ENCODE measurements at places on chromosomes 6 and 20.

DNA sequence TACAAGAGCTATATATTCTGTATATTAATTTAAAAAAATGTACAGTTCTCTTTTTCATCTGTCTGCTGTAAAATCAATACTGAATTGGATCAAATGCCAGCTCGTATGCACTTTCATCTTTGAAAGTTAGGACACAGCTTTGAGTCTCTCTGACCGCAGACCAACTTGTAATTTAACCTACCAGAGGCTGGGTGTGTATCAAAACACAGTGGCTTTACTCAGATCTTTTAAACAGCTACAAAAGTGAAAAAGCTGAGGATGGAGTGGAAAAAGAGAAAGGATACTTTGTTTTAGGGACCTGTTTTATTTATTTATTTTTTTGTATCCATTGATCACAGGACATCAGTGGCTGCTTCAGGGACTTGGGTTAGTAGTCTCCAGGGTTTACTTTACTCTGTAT, 44.1 kb downstream of the KIAA0408 start:
- DNase-seq, result no peak
- H3K27me3 ChIP-seq, result no peaks in the 10 kb centered on the region
- no peak overlapping the region for H3K27ac ChIP-seq

GRCh38 chr20:10501402-10501801, 66.3 kb downstream of the SLX4IP start:
- no peak overlapping the region for H3K4me3 ChIP-seq
- no peaks in the 10 kb centered on the region for H3K36me3 ChIP-seq
- DNase-seq, result no peak
- H3K4me1 ChIP-seq, result peaks cover 13% of the 10 kb centered on the region
- no peaks in the 10 kb centered on the region for H3K27me3 ChIP-seq
- H3K27ac ChIP-seq, result no peak overlapping the region

- peaks cover 10% of the 10 kb centered on the region for H3K4me1 ChIP-seq
- no peak overlapping the region for H3K4me3 ChIP-seq
- no peak overlapping the region for H3K27ac ChIP-seq
Measured at GRCh38 chr6:105795366-105795765, 290.8 kb upstream of the PRDM1 start.

DNA sequence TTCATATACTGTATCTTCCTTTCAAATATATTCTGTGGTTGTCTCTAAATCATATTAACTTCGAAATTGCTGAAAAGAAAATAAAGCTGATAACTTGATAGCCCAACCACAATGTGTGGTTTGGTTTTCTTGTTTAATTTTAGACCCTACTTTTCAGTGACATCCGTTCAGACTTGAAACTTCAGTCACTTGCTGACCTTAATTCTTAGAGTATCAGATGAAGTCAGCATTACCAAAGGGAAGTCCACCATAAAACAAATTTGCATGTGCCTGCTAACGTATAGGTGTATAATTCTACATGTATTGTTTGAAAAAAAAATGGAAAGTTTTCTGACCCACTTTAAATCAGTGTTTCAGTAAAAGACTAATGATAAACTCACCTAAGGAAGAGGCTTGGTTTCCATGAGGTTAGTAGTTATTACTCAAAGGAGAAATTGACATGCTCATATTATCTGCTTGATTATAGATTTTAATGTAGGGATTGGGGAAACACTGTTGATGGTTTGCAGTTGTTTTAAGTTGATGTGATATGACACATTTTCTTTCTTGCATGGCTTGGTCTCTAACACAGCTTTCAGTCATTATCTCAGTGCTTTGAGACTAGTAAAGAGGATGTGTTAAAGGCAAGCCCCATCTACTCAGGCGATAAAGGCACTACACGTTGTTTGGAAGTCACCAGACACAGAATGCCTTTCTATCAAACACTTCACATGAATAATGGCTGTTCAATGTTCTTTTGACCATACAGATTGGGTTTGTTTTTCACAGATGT, 5.2 kb upstream of the IL17A start:
- no peaks in the 10 kb centered on the region for H3K27me3 ChIP-seq
- H3K36me3 ChIP-seq, result no peaks in the 10 kb centered on the region
- H3K4me1 ChIP-seq, result no peaks in the 10 kb centered on the region
- H3K27ac ChIP-seq, result no peak overlapping the region

DNA sequence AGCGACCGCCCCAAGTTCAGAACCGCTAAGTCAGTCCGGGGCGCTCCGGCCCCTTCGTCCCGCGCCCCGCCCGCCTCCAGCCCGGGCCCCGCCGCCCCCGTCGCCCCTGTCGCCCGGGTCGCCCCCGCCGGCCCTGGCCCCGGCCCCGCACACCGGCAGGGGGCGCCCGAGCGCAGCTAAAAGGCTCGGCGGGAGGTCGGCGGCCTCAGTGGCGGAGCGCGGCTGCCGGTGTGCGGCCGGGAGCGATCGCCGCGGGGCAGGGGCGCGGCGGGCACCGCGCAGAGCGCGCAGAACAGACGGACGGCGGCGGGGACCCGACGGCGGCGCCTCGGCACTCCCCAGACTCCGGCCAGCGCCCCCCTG, at the start of gene FNDC1:
Gene FNDC1 (plus strand): TSS at position 208 of the 363 bp plus-strand sequence. CDS start 197 bp downstream, outside the sequence.
- H3K27ac ChIP-seq, result no peak within 1 kb of the TSS
- H3K4me1 ChIP-seq, result peaks cover 16% of the 10 kb centered on the region
- no peaks in the 10 kb centered on the region for H3K27me3 ChIP-seq
- no peak for DNase-seq
- no peaks in the 10 kb centered on the region for H3K36me3 ChIP-seq

- H3K36me3 ChIP-seq, result no peaks in the 10 kb centered on the region
- H3K4me1 ChIP-seq, result no peaks in the 10 kb centered on the region
- no peak overlapping the region for H3K4me3 ChIP-seq
- no peak overlapping the region for H3K27ac ChIP-seq
- no peaks in the 10 kb centered on the region for H3K27me3 ChIP-seq
Measured at GRCh38 chr20:59385480-59385879, 85.1 kb downstream of the EDN3 start.

- no peaks in the 10 kb centered on the region for H3K36me3 ChIP-seq
- no peak overlapping the region for H3K4me3 ChIP-seq
- no peaks in the 10 kb centered on the region for H3K4me1 ChIP-seq
- no peak for DNase-seq
- H3K27ac ChIP-seq, result no peak overlapping the region
Measured at GRCh38 chr20:24664266-24664986, 195.0 kb downstream of the SYNDIG1 start.

GRCh38 chr6:20983961-20984360, 449.7 kb downstream of the CDKAL1 start:
- no peaks in the 10 kb centered on the region for H3K27me3 ChIP-seq
- H3K4me1 ChIP-seq, result no peaks in the 10 kb centered on the region
- no peaks in the 10 kb centered on the region for H3K36me3 ChIP-seq
- H3K4me3 ChIP-seq, result no peak overlapping the region

DNA sequence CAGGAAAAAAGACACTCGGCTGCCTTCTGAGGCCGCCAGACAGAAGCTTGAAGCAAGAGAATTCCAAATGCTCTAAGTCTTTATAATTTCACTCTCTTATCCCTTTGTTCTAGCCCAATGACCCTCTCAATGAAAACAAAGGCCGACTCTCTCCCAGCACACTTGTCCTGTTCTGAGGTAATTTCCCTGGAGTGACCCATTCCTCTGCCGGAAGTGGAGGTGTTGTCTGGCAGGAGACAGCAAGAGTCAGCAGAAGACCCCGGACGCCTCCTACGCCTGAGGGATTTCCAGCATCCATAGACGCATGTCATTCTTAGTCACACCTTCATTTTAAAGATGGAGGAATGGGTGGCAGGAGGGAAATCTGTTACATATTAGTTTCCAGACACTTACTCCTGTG, 110.3 kb downstream of the SOD2 start:
- H3K36me3 ChIP-seq, result no peaks in the 10 kb centered on the region
- DNase-seq, result no peak
- no peak overlapping the region for H3K27ac ChIP-seq
- no peaks in the 10 kb centered on the region for H3K4me1 ChIP-seq
- no peak overlapping the region for H3K4me3 ChIP-seq
- no peaks in the 10 kb centered on the region for H3K27me3 ChIP-seq

DNA sequence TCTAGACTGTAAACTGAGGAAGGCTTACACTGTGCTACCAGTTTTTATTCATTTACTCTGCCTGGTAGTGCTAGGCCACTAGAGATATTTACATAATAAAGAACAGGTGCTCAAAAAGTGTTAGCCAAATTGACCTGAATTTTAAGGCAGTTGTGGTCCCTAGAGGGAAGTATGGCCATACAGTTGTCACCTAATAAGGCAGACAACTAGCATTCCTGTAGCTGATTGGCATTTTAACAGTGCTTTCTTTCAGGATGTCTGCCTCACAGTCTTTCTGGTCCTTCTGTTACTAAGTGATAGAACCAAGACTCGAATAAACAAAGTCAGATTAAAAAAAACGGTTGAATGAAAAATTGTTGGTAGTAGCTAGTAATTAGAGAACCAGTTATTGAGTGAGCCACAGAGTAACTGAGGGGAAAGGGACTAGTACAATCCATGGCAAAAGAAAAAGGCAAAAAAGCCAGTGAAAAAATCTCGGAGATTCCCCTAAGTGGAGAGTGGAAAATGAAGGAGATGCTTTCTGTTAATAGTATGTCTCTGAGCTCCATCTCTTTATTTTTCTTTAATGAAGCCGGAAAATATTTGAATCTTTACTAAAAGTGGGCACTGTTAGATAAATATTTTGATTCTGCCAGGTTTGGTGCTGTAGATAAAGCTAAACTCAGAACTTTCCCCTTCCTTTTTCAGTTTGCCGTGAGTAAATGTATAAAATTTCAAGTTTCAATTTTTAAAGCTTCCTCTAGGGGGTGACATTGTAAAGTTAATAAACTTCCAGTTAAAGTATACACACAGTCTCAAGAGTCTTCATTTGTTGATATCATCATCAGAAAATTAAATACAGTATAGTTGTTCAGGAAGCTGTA, 9.1 kb downstream of the VTA1 start:
- H3K4me1 ChIP-seq, result peaks cover 3% of the 10 kb centered on the region
- H3K27me3 ChIP-seq, result no peaks in the 10 kb centered on the region
- H3K36me3 ChIP-seq, result no peaks in the 10 kb centered on the region

GRCh38 chr6:77624515-77624914, 28.3 kb upstream of the MEI4 start:
- no peak overlapping the region for H3K27ac ChIP-seq
- no peaks in the 10 kb centered on the region for H3K27me3 ChIP-seq
- H3K4me1 ChIP-seq, result no peaks in the 10 kb centered on the region
- no peak for DNase-seq

DNA sequence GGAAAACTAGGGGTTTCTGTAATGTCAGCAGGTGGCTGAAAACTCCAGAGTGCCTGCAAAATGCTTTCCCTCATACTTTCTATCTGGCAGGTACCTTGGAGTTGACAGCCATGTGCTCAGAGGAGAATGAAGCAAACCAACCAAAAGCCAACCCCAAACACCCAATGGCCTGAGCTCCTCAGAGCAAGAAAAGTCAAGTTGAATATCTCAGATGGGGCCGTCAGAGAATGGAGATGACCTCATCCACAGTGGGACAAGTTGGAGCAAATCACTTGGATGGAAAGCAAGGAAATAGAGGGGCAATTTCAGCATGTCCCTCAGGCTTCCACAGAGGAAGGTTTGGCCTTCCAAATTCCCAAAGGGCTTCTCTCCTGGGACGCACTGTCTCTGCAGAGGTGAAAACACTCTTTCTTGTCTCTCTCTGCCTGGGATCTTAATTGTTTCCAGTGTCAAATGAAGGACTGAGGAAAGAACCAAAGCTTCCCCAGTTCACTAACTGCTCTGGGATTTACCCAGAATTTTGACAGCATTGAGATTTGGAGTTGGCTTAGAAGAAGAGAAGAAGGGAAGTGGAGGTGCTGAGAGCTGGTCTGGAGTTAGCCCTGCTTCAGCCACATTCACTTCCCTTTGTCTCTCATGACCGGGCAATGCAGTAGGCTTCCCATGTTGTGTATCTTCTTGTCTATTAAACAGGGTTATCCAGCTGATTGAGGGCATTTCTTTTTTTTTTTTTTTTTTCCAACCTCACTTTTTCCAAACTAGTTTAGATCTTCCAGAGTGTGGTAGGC, 42.2 kb downstream of the PRND start:
- DNase-seq, result no peak
- H3K27me3 ChIP-seq, result no peaks in the 10 kb centered on the region
- H3K4me3 ChIP-seq, result no peak overlapping the region
- H3K27ac ChIP-seq, result no peak overlapping the region

DNA sequence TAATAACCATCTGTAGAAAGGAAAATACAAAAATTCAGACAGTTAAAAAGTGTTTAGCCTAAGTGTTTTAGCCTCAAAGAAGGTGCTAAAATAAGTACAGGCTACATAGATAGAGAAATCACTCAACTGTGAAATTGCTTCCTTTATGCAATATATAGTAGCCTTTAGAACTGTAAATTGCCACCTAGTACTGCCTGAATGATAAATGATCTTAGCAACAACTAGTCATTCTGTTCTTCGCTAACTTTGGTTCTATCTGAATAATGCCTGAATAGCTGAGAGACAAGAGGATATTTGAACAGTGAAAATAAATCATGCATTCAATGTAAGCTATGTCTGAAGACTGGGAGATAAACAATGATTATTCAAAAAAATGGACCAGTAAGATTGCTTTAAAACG, 603.3 kb upstream of the PTCHD4 start:
- no peak overlapping the region for H3K27ac ChIP-seq
- DNase-seq, result no peak
- no peaks in the 10 kb centered on the region for H3K4me1 ChIP-seq
- H3K27me3 ChIP-seq, result no peaks in the 10 kb centered on the region
- no peak overlapping the region for H3K4me3 ChIP-seq

GRCh38 chr20:49669601-49670189, 44.0 kb downstream of the B4GALT5 start:
- H3K36me3 ChIP-seq, result no peaks in the 10 kb centered on the region
- no peak for DNase-seq
- H3K27me3 ChIP-seq, result no peaks in the 10 kb centered on the region
- no peak overlapping the region for H3K27ac ChIP-seq

DNA sequence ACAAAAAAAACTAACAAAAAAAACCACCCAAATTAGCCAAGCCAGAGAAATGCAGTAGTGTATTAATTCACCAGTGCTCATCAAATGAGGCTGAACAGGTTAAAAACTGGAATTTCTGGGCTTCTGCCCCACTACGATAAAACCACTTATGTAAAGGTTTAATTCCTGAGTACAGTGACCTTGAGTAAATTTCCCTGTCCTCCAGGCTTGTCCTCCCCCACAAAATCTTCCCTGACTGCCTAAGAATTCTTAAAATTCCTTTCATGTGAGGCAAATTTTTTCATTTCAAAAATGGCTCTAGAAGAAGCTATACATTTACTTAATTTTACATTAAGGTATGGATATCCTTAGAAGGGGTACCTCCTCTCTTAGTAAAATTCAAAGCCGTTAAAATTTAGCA, 80.1 kb upstream of the ID4 start:
- DNase-seq, result no peak
- no peak overlapping the region for H3K27ac ChIP-seq
- H3K27me3 ChIP-seq, result no peaks in the 10 kb centered on the region
- no peaks in the 10 kb centered on the region for H3K4me1 ChIP-seq
- no peaks in the 10 kb centered on the region for H3K36me3 ChIP-seq
- H3K4me3 ChIP-seq, result no peak overlapping the region

DNA sequence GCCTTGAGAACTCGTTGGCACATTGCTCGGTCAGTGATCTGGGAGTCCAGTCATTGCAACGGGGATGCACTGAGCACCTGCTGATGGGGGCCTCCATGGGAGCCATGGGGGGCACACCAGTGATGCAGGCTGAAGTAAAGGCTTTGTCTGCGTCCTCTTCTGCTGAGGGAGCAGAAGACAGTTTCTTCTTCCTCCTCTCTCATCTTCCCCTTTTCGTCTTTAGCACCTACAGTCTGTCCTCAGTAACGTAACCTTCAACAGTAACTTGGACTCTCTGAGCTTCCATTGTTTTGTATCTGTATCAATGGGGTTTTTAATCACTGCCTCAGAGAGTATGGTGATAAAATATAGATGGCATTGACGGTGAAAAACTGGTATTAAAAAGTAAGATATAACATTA, 240.0 kb downstream of the TMEM242 start:
- peaks cover 4% of the 10 kb centered on the region for H3K36me3 ChIP-seq
- no peaks in the 10 kb centered on the region for H3K27me3 ChIP-seq
- H3K4me1 ChIP-seq, result peaks cover 34% of the 10 kb centered on the region
- DNase-seq, result no peak

Measured in body of pancreas (tissue), 4 donors.